ENCODE measurements at places on chromosomes 5 and 9.

GRCh38 chr9:93059011-93059714 lies 662 bp downstream of the SUSD3 start:
- no peak for DNase-seq

DNA sequence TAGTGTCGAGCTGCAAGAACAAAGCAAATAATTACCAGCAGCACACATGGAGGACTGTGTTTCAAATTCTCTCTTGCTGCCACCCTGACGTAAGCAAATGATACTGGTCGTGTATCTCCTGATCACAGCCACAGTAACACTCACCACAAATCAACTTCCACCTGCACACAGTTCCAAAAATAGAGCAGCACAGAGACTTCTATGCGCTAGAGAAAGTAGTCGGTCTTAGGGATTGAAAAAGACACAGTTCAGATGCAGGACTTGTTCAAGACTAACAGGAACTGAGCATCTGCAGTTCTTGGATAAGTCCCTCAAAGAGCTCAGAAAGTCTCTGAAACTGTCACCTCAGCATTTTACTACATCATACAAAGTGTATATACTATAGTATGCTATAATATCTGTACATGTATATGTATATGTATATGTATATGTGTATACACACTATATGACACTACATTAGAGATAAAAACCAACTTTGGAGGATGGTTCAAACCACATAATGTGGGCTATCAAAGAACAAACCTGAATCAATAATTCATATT lies 279.0 kb downstream of the GLIS3 start:
- no peak for DNase-seq

DNA sequence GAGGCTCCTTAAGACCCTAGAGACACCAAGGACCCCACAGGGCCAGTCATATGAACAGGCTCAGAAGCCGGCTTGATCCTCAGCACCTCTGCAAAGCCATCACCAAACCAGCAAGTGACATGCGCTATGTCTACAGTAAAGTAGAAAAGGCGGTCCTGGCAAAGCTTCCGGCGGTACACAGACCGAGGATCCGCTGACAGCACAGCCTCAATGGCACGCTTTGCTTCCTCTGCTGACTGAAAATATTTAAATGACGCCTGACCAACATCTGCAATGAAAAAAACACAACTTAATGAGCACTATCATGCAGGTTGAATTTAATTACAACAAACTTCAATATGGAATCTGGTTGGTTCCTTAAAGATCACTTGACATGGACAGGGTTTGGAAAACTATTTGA lies 17.6 kb downstream of the TRMO start:
- DNase-seq: no peak

DNA sequence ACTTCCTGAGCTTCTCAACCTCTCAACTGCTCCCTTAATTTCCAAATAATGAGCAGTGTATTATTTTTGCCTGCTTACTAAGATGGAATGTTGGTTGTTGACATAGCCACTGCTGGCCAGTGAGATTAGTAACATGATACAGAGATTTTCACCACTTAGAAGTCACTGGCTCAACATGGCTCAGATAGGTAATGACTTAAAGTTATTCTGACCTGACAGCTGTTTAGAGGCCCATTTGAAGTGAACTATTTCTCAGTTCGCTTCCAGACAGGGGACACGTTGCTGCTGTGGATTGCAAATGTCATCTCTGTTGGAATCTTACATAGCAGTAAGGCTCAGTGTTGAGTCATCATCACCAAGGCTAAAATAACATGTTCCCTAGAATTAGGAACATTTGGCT lies 490.2 kb downstream of the TLE4 start:
- DNase-seq: no peak

DNA sequence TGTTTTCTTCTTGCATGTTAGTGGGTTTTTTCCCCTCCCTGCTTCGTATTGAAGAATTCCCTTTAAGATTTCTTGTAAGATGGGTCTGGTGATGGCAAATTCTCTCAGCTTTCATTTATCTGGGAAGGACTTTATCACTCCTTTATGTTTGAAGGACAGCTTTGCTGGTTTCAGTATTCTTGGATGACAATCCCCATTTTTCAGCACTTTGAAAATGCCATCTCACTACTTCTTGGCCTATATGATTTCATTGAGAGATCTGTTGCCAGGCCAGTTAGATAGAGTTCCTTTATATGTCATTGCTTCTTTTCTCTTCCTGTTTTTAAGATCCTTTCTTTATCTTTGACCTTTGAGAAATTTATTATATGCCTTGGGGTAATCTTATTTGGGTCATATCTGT lies 106.3 kb downstream of the KDM4C start:
- no peak for DNase-seq

- DNase-seq: no peak
Measured at GRCh38 chr9:4591123-4591500, 71.0 kb upstream of the PLPP6 start.

DNA sequence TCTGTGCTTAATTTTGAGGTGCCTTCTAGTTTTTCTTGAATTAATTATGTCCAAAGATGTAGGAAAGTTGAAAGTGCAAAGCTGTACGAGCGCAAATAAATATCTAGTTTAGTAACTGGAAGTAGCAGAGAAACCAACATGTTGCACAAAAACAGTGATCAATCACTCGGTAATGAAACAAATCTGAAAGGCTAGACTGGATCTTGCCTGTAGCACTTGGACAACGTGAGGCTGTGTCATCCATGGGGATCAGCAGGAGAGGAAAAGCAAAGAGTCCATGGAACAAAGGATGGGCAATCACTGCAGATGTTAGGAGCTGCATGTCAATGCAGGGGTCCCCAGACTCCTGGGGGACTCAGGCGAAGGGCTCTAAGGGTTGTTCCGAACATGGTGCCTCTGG lies 424.2 kb downstream of the IRX1 start:
- no peak for DNase-seq

DNA sequence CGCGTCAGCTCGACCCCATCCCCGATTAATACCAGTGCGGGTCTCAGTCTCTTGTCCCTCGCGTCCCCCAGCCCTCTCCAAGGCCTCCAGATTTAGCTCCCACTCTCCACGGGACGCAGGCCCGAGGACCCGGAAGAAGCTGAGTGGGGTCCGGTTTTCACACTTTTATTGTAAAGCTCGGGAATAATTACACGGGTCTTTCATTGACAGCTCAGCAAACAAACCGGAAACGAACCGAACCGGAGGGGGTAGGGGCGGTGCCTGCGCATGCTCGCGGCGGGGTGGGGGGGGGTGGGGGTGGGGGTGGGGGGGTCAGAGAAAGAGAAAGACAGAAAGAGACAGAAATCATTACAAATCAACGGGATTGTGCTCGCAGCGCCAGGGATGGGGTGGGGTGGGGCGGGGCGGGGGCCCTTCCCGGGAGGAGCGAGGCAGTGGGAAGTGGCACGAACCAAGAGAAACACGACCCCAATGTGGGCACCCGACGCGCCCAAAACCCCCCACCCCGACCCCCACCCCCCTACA lies 27.9 kb downstream of the PCDH1 start:
- DNase-seq: peak; percentile 51

DNA sequence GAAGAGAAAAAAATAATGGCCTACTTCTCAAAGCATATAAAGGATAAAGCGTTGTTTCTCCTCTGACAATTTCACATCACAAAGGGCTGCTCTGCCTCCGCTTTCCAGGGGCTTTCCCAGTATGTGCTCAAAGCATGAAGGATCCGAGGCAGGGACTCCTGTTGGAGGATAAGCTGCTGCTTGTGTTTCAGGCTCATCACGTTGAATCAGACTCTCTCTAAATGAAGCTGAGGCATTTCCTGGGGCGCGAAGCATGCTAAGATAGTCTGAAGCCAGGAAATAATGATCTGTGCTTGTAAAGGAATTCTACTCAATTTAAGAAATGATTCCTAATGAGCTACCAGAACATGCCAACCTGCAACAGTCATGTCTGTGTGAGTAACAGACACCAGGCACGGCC lies 97.5 kb downstream of the MARCHF11 start:
- DNase-seq: no peak

DNA sequence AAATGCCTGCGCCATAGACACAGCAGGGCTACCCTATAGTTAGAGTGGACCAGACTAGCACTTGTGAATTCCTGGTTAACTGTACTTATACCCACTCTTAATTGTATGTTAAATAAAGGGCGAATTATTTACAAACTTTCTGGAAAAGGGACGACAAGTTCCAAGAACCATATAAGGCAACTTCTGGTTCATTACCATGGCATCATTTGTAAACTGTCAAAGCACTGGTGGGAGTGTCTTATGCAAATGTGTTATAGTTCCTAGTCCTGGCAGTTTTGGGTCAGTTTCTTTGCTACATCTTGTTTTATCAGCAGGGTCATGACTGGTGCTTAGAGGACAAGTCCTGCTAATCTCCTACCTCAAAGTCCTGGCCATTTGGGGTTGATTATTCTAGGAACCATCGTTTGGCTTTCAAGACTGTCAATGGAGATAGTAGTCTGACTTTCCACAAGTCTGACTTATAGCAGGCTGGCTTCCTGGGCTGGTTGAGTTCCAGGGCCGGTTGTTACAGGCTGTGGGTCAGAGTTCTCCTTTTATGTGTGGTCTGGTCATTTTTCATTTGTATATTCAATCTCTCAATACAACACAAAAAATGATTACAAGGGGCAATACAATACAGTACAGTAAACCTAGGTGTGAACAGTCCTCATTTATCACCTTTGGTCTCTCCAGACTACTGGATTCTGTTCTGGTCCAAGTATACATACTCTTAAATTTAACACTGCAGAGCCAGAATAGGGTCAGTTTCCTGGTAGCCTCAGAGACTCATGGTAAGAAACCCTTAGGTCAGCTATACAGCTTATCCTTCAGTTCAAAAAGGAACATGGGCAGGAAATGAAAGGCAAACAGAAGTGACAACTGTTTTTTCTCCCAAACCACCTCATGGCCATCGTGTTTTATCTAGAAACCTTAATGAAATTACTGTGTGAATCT lies 8.3 kb upstream of the CFAP95 start:
- DNase-seq: no peak

- no peak for DNase-seq
Measured at GRCh38 chr5:143019157-143019556, 249.0 kb downstream of the ARHGAP26 start.

DNA sequence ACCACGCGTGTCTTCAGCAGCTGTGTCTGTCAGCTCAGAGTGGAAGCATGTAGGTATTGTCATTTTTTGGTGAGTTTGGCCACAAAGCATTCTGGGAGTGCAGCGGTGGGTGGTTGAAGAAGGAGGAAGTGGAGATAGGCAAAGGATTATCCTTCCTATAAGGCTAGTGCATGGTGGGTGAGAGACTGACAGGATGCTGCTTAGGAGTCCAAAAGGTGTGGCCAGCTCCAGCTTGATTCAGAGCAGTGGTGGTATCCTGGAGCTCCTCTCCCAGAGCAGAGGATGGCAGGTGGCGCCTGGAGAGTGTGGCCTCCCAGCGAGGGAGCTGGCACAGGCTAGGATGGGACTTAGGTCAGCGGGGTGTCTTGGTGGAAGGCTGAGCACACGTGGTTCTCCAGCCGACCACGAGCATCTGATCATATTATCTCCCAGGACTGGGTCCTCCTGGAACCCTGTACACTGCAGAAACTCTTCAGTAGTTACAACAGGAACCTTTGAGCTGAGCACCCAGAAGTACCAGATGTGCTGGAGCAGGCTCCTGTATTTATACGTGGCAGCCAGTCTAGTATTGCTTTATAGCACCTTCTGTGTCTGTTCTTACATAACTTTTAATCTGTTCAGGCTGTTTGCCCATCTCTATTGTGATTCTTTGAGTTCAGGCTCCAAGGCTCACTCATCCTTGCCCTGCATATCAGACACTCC lies 29.6 kb downstream of the MAML1 start:
- DNase-seq: no peak

- DNase-seq: no peak
Measured at GRCh38 chr5:97107318-97107717, 35.1 kb downstream of the LIX1 start.

DNA sequence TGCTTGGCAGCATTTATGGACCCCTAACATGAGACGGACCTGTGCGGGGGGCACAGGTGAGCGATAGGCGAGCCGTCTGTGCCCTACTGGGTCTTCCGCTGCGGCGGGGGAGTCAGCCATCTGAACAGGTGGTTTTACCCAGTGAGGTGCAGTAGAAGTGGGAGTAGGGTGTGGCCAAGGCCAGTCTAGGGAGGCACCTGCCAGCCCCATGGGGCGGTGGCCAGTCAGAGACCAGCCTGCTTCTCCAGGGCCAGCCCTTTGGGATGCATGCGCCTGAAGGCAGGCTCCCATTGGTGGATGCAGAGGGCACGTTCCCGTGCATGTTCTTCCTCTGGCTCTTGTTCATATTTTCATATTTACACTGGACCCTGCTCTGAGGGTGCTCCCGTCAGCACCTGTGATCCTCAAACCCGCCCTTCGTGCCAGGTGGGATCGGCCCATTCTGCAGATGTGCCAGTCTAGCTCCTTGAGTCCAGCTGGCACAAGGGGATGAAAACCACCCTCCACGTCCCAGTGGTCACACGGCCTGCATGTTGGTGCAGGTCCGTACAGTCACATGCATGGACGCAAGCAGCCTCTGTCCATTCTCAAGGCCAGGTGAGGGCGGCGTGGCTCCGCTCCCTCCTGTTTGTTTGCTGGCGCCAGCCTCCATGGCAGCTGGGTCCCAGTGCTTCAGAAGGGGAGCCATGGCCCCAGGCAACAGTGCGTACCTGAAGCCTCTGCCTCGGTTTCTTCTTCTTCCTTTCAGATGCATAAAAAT lies 9.0 kb downstream of the COL5A1 start:
- no peak for DNase-seq

- DNase-seq: no peak
Measured at GRCh38 chr5:19770396-19770795, 217.6 kb downstream of the CDH18 start.

DNA sequence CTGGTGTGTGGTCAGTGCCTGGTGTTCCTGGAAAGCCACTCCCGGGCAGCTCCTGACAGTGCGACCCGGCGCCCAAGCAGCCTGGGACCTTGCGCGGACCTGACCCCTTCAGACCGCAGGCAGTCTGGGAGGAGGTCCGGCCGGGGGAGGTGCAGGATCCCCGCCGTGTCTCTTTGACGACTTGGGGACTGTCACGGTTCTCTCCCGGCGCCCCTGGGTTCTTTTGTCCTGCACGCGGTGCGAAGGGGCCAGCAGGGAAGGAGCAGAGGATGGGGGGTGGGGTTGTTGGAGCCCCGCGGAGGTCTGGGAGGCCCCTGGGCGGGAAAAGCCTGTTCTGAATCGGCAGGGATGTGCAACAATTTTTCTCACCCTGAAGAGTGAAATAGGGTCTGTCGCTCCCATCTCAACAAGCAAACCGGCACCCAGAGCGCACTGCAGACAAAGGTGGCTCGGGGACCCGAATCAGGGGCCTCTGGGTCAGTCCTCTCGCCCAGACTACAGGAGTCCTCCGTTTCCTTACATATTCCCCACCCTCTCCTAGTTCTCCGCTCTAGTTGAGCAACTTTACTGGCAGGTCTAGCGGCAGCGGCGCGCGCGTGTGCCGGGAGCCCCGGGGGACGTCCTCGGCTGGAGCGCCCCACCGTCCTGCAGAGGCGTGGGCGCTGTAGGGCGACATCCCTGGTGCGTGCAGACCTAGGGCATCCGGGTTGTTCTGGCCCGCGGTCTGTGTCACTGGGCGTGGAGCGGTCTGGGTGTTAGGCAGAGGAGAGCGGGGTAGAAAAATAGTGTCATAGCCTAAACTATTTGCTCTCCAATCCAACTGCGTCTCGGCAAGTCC lies 1.2 kb downstream of the VCAN start:
- DNase-seq: peak; percentile 56
